NCI-H1048 (cell line): ENCODE measurements at places on chromosomes 2 and 18.

DNA sequence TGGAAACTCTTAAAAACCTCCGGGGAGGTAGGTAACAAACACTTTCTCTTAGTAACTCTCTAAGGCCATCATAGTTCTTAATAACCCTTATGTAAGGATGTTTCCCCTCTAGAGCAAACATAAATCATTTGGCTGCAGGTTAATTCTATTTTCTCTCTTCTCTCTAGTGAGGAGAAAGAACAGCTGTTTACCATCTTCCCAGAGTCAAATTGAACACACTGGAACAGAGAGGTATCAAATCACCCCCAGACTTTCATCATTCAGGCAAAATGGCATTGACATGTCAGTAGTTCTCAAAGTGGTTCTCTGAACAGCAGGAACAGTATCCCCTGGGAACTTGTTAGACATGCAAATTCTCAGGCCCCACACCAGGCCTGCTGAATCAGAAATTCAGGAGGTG, 240.7 kb downstream of the MEIS1 start:
- DNase-seq = no peak

DNA sequence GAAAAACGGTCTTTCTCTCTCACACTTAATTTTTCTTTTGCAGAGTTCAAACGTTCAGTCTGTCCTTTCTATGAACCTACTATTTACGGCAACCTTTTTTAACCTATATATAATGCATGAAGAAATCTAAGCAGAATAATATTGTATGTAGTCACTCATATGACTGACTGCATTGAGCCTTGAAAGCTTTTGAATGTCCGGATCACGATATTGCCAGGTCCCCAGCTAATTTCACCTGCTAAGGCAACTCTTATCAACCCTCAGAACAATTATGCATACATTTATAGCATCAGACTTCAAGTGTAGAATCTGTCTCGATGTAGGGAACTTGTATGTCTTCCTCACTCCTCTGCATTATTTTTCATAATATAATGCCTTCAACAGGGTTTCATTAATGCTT, 1083.8 kb upstream of the KLHL29 start:
- DNase-seq = no peak

GRCh38 chr2:30230497-30231211, 680 bp upstream of the LBH start:
- no peak for DNase-seq

DNA sequence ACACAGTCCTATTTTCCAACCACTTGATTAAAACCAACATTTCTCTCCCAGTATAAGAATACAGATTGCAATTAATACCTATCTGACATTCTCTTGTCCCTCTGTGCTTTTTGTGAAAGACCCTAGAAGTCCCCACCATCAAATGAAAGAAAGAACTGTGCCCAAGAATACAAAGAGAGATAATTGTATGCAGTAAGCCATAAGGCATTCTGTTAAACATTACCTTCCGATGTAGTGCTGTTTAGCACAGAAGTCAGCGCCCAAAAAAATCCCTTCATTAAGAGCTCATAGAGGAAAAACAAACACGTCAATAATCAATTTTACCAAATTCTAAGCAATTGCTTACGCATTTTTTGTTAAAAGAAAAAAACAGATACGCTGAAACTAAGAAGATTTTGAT, 41.1 kb downstream of the ZNF516 start:
- DNase-seq = no peak

DNA sequence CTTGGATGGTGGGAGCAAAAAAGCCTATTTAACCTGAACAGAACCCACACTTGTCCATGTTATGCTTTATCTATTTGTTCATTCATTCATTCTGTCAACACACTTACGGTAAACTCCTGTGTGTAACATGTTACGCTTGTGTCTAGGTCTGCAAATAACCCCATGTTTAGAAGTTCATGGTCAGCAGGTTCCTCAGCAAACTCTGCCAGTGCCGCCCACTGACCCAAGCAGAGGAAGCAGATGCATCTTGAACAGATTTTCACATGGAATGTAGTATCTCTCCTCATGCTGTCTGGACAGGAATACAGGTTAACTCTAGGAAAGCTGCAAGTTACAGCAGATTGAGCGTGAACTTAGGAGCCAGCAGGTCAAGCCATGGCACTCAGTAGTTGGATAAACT, 213.7 kb upstream of the COPS8 start:
- DNase-seq = no peak
